Ascending aorta (tissue), 2 donors: ENCODE measurements at places on chromosomes 11 and 22. TPM values are rescaled to one million over a fixed set of nuclear protein-coding genes. Genes with fewer than 3 reads are reported as not detected.

DNA sequence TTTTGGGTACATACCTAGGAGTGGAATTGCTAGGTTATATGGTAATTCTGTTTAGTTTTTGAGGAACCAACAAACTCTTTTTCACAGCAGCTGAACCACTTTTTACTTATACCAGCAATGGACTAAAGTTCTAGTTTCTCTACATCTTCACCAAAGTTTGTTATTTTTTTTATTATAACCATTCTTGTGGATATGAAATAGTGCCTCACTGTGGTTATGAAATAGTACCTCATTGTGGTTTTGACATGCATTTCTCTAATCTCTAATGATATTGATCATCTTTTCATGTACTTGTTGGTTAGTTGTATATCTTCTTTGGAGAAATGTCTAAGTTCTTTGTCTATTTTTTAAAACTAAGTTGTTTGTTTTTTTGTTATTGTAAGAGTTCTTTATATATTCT lies 27.2 kb downstream of the STIM1 start:
- DNase-seq, result no peak

GRCh38 chr11:65208785-65209710 lies 27.3 kb downstream of the CAPN1 start:
- DNase-seq, result no peak

- DNase-seq, result no peak
Measured at GRCh38 chr22:17769013-17769715, 5.1 kb downstream of the BID start.

Gene MS4A7
- total RNA-seq, result 114 TPM

GRCh38 chr11:1892116-1892515 lies 421 bp upstream of the PRR33 start:
- no peak for DNase-seq
